Peyer's patch (tissue), 4 donors: ENCODE measurements at places on chromosomes 7 and 10.

DNA sequence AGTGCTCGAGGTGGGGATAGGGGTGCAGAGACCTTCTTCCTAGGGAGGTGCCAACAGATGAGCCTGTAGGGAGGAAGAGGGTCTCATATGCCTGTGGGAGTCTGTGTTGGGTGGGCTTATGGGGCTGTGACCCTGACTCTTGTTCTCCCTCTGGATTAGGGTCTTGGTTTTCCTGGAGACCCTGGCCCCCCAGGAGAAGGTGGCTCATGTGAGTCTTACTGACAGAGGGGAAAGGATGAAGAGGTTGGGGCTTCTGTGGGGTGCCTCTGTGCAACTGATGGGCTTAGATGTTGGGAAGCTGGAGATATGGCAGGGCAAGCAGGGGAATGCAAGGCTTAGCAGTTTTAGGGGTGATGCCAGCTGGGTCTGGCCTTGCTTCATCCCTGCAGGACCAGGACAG, 20.2 kb upstream of the VOPP1 start:
- DNase-seq, result no peak
- H3K27me3 ChIP-seq, result no peaks in the 10 kb centered on the region
- no peak overlapping the region for H3K4me3 ChIP-seq

GRCh38 chr7:121638286-121638685, 234.7 kb upstream of the PTPRZ1 start:
- DNase-seq, result no peak
- no peaks in the 10 kb centered on the region for H3K36me3 ChIP-seq
- H3K27me3 ChIP-seq, result no peaks in the 10 kb centered on the region

DNA sequence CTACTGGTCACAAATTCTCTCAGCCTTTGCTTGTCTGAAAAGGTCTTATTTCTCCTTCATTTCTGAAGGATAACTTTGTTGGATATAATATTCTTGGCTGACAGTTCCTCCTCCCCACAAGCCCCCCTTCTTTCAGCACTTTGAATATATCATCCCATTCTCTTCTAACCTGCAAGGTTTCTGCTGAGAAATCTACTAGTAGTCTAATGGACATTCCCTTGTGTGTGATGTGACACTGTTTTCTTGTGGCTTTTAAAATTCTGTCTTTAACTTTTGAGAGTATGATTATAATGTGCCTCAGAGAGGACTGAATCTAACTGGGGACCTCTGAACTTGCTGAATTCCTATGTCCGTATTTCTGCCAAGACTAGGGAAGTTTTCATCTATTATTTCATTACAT, 104.3 kb downstream of the RSU1 start:
- no peaks in the 10 kb centered on the region for H3K27me3 ChIP-seq
- no peaks in the 10 kb centered on the region for H3K4me1 ChIP-seq
- no peak overlapping the region for H3K4me3 ChIP-seq
- no peak for DNase-seq
- no peaks in the 10 kb centered on the region for H3K36me3 ChIP-seq

- H3K27ac ChIP-seq, result no peak overlapping the region
- H3K27me3 ChIP-seq, result no peaks in the 10 kb centered on the region
- no peak for DNase-seq
- no peaks in the 10 kb centered on the region for H3K4me1 ChIP-seq
Observed at GRCh38 chr10:99080275-99080945, 155.2 kb downstream of the HPSE2 start.

DNA sequence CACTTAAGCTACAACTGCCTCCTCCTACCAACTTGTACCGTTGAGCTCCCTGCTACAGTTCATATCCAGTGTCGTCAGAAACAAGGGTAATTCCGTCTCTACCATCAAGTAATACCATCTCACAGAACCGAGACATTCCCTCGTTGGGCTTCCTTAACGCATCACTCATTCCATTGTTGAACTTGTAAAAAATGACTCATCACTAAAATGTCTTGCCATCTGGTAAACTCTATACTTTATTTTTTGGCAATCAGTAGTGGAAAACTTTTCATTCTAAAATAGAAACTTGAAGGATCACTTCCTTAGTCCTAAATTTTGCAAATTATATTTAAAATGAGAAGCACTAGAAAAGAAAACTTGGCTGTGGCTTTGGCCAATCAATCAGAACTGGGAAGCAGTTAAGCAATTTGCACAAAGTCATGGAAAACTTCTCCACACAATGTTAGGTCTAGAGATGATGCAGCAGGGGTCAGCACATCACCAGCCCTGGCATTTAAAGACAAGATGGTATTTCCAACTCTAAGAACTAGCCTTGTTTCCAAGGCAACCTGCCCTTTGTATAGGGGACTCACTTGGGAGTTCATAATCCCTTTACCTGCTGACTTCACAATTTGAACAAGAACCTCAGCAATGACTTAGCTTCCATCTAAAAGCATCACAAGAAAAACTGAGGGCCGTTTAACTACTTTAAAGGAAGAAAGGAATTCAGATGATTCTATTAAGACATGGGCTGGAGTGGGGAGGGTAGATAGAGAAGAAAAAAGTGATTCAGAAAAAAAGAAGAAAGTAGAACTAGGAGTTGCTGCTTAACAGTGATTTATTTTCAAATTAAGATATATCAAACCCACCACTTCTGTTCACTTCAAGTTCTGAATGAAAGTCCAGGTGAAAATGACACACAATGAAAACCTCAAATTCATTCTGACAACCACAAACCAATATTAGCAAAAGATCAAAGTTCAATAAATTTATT, 288.1 kb downstream of the PARD3 start:
- no peaks in the 10 kb centered on the region for H3K36me3 ChIP-seq
- H3K4me1 ChIP-seq, result peaks cover 7% of the 10 kb centered on the region
- no peaks in the 10 kb centered on the region for H3K27me3 ChIP-seq
- peak overlapping the region; percentile 57 for H3K27ac ChIP-seq
- no peak overlapping the region for H3K4me3 ChIP-seq

GRCh38 chr7:70777251-70777650, 354.7 kb upstream of the GALNT17 start:
- no peak for DNase-seq
- H3K27ac ChIP-seq, result no peak overlapping the region
- H3K4me1 ChIP-seq, result no peaks in the 10 kb centered on the region
- H3K36me3 ChIP-seq, result no peaks in the 10 kb centered on the region
- no peak overlapping the region for H3K4me3 ChIP-seq

- DNase-seq, result no peak
- H3K27me3 ChIP-seq, result no peaks in the 10 kb centered on the region
- H3K4me3 ChIP-seq, result no peak overlapping the region
- H3K36me3 ChIP-seq, result no peaks in the 10 kb centered on the region
- no peak overlapping the region for H3K27ac ChIP-seq
Observed at GRCh38 chr7:14424675-14425074, 435.2 kb upstream of the ETV1 start.

DNA sequence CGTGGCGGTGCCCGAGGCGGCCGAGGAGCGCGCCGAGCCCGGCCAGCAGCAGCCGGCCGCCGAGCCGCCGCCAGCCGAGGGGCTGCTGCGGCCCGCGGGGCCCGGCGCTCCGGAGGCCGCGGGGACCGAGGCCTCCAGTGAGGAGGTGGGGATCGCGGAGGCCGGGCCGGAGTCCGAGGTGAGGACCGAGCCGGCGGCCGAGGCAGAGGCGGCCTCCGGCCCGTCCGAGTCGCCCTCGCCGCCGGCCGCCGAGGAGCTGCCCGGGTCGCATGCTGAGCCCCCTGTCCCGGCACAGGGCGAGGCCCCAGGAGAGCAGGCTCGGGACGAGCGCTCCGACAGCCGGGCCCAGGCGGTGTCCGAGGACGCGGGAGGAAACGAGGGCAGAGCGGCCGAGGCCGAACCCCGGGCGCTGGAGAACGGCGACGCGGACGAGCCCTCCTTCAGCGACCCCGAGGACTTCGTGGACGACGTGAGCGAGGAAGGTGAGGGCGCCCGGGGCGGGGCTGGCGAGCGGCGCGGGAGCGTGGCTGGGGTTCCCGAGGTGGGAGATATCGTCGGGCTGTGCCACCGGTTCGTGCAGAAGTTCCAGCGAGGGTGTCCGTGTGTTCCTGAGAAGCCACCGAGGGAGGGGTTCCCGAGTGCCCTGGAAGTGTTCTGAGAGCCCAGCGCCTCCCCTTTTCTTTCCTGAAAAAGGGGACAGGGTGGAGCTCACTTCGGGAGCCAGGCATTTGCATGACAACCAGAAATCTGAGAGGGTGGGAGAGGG, 495 bp downstream of the EIF3B start:
- DNase-seq, result no peak
- H3K4me3 ChIP-seq, result peak overlapping the region; percentile 100
- no peaks in the 10 kb centered on the region for H3K27me3 ChIP-seq
- H3K36me3 ChIP-seq, result no peaks in the 10 kb centered on the region
- H3K27ac ChIP-seq, result peak overlapping the region; percentile 95

GRCh38 chr7:134587750-134588149, 38.8 kb downstream of the AKR1B15 start:
- H3K4me1 ChIP-seq, result no peaks in the 10 kb centered on the region
- H3K27ac ChIP-seq, result no peak overlapping the region
- H3K27me3 ChIP-seq, result no peaks in the 10 kb centered on the region
- H3K36me3 ChIP-seq, result no peaks in the 10 kb centered on the region

- H3K27me3 ChIP-seq, result no peaks in the 10 kb centered on the region
- H3K27ac ChIP-seq, result no peak overlapping the region
- peaks cover 29% of the 10 kb centered on the region for H3K4me1 ChIP-seq
- no peaks in the 10 kb centered on the region for H3K36me3 ChIP-seq
- H3K4me3 ChIP-seq, result no peak overlapping the region
Observed at GRCh38 chr7:30901856-30902255, 9.8 kb upstream of the AQP1 start.

- no peak for DNase-seq
- no peak overlapping the region for H3K27ac ChIP-seq
- no peaks in the 10 kb centered on the region for H3K27me3 ChIP-seq
Observed at GRCh38 chr10:117454502-117454901, 79.3 kb upstream of the PDZD8 start.

DNA sequence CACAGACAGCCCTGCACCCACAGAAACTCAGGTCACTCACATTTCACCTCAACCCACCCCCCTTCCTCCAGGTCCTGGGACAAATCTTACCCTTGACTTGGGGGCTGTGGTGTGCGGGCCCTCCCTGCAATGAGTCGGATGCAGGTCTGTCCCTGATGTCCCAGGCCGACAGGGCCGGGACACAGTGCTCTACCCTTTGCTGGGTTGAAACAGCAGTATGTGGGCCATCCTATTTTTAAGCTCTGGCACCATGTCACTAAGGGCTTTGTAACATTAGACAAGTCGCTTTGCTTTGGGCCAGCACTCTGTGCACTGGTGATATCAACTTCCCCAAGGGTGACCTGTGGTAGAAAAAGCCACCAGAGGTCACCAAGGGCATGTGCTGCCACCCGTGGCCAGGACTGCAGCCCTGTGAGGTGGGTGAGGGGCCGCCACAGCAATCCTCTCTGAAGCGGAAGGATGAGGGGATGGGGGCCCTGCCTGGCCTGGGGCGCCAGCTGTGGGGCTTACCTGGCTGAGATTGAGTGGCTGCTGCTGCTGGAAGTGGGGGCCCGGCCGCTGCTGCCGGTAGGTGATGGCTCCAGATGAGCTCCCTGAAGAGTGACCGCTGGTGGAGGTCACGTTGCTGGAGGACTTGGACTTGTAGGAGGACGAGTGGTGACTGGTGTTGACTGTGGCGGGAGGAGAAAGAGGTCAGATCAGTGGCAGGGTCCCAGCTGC, 51.3 kb downstream of the CLEC2L start:
- DNase-seq, result no peak
- H3K36me3 ChIP-seq, result peaks cover 61% of the 10 kb centered on the region
- no peak overlapping the region for H3K27ac ChIP-seq

DNA sequence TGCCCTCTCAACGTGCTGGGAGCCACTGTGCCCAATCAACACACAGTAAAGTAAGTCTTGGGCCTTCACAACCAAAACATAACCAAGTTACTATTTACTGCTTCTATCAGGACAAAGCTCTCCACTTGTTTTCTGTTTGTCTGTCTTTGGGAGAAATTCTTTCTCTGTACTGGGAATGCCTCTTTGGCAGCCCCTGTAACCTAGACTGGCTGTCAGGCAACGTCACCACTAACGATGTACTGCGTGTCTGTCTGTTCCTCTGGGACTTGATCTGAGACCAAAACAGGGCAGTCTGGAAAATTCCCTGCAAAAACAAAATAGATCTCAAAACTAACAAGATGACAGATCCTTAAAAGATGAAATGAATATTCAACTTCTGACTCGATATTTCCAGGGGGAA, 113.0 kb downstream of the SMURF1 start:
- H3K36me3 ChIP-seq, result no peaks in the 10 kb centered on the region
- peak overlapping the region; percentile 45 for H3K27ac ChIP-seq
- peak; percentile 22 for DNase-seq
- no peak overlapping the region for H3K4me3 ChIP-seq
- no peaks in the 10 kb centered on the region for H3K27me3 ChIP-seq
- H3K4me1 ChIP-seq, result no peaks in the 10 kb centered on the region

- no peaks in the 10 kb centered on the region for H3K27me3 ChIP-seq
- DNase-seq, result no peak
- no peaks in the 10 kb centered on the region for H3K36me3 ChIP-seq
- no peak overlapping the region for H3K4me3 ChIP-seq
- H3K4me1 ChIP-seq, result no peaks in the 10 kb centered on the region
Observed at GRCh38 chr10:116038259-116038658, 234.7 kb downstream of the GFRA1 start.

GRCh38 chr7:155531681-155532080, 14.7 kb downstream of the CNPY1 start:
- H3K27ac ChIP-seq, result no peak overlapping the region
- peaks cover 14% of the 10 kb centered on the region for H3K4me1 ChIP-seq
- no peaks in the 10 kb centered on the region for H3K36me3 ChIP-seq
- no peak overlapping the region for H3K4me3 ChIP-seq
- no peak for DNase-seq
- peaks cover 17% of the 10 kb centered on the region for H3K27me3 ChIP-seq

DNA sequence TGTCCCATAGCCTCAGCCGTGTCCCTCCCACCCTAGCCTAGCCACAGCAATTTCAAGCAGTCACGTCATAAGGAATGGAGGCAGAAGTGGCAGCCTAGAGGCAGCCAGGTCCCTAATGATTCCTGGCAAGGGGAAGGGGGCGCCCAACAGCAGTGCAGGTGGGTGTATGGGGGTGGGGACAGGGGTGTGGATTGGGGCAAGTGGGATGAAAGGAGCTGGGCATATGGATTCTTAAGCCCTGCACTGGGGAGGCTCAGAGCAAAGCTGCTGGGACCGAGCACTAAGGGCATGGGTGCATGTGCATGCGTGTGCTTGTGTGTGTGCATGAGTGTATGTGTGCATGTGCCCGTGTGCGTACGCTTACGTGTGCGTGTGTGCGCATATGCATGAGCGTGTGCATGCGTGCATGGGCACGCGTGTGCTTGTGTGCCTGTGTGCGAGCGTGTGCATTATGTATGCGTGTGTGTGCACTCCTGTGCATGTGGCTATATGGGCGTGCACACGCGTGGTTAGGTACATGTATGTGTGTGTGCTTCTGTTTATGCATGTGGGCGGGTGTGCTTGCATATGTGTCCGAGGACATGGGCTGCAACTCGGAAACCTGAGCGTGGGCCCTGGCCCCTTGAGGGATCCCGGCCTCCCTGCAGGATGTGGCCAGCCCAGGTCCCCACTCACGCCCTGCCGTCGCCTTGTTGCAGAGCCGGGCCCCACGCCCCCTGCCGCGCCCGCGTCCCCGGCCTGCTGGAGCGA, 34.1 kb downstream of the SH2B2 start:
- H3K4me3 ChIP-seq, result peak overlapping the region; percentile 29
- no peak for DNase-seq
- H3K27me3 ChIP-seq, result no peaks in the 10 kb centered on the region
- H3K27ac ChIP-seq, result no peak overlapping the region

- H3K4me1 ChIP-seq, result no peaks in the 10 kb centered on the region
- H3K27ac ChIP-seq, result no peak overlapping the region
- no peak overlapping the region for H3K4me3 ChIP-seq
- no peaks in the 10 kb centered on the region for H3K36me3 ChIP-seq
- DNase-seq, result no peak
- no peaks in the 10 kb centered on the region for H3K27me3 ChIP-seq
Observed at GRCh38 chr10:29317423-29318021, 28.7 kb downstream of the LYZL1 start.

- H3K4me3 ChIP-seq, result no peak overlapping the region
- H3K4me1 ChIP-seq, result no peaks in the 10 kb centered on the region
- no peak overlapping the region for H3K27ac ChIP-seq
- no peaks in the 10 kb centered on the region for H3K27me3 ChIP-seq
Observed at GRCh38 chr7:72183835-72184234, 228.3 kb downstream of the CALN1 start.
